ENCODE measurements at places on chromosomes 5 and 9. TPM values are rescaled to one million over a fixed set of nuclear protein-coding genes. Genes with fewer than 3 reads are reported as not detected.

The ZNF462 gene
- total RNA-seq = 89.7 TPM

The KIAA1958 gene
- 17.1 TPM for total RNA-seq

The RNF183 gene
- total RNA-seq = not detected

The LMNB1 gene
- total RNA-seq = 56.7 TPM

The IFNK gene
- total RNA-seq = not detected

The TTC23L gene
- 7.6 TPM for total RNA-seq

The OSMR gene
- 2.8 TPM for total RNA-seq

The IL3 gene
- not detected for total RNA-seq

The GAPT gene
- total RNA-seq = 0.92 TPM

The BARX1 gene
- not detected for total RNA-seq

The SPINK13 gene
- total RNA-seq = not detected

The SAXO1 gene
- total RNA-seq = not detected

The GDNF gene
- total RNA-seq = 0.23 TPM

The PCDHB7 gene
- total RNA-seq = 8.5 TPM

The SCGB3A2 gene
- total RNA-seq = not detected

The PPP2CA gene
- total RNA-seq = 149 TPM

The PCDHGA7 gene
- 7.6 TPM for total RNA-seq

The PRSS3 gene
- 5.3 TPM for total RNA-seq

The BTNL3 gene
- not detected for total RNA-seq

The MYMK gene
- total RNA-seq = not detected

The SLC6A3 gene
- total RNA-seq = 12.5 TPM

The FOXD4L3 gene
- total RNA-seq = 0.23 TPM

The TAF11L5 gene
- not detected for total RNA-seq

The CNOT8 gene
- total RNA-seq = 76.8 TPM

The NIPAL4 gene
- 0.23 TPM for total RNA-seq

The S1PR3 gene
- total RNA-seq = 8.3 TPM

The RASEF gene
- 1.4 TPM for total RNA-seq

The KIF24 gene
- 3.2 TPM for total RNA-seq

The OBP2B gene
- total RNA-seq = not detected

The ANKRD20A1 gene
- 19.4 TPM for total RNA-seq

The CDKN2A gene
- 0.46 TPM for total RNA-seq

The MOB3B gene
- total RNA-seq = 9.0 TPM

The PCA3 gene
- total RNA-seq = 1.4 TPM

The PPP3R2 gene
- total RNA-seq = 0.92 TPM

The PRDM9 gene
- total RNA-seq = not detected

The EIF4E1B gene
- 0.46 TPM for total RNA-seq

The GFPT2 gene
- total RNA-seq = 12.9 TPM

The TAF11L4 gene
- not detected for total RNA-seq

The RASGRF2 gene
- total RNA-seq = 13.4 TPM

The TMEM161B gene
- 36.9 TPM for total RNA-seq

The PCDHGA3 gene
- 7.2 TPM for total RNA-seq

The IRGM gene
- total RNA-seq = not detected

The BHMT2 gene
- total RNA-seq = 1.2 TPM

The GPR21 gene
- total RNA-seq = 14.3 TPM

The SLC45A2 gene
- total RNA-seq = 0.23 TPM

The SLC25A25 gene
- total RNA-seq = 35.8 TPM

Measured in diencephalon (tissue), 1 donor.